ENCODE measurements at places on chromosomes 13 and 19. TPM values are rescaled to one million over a fixed set of nuclear protein-coding genes. Genes with fewer than 3 reads are reported as not detected.

Gene DHX34
- total RNA-seq: 12.3 TPM

Gene GPR18
- not detected for total RNA-seq

DNA sequence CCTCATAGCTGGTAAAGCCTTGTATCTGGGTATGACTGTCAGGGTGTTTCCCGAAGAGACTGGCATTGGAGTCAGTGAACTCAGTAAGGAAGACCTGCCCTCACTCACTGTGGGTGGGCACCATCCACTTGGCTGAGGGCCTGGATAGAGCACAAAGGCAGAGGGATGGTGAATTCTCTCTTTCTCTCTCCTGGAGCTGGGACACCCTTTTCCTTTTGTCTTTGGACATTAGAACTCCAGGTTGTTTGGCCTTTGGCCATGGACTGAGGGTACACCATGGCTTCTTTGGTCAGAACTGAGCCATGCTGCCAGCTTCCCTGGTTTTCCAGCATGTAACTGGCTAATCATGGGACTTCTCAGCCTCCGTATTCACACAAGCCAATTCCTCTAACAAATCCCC lies 4.6 kb upstream of the CEACAM1 start:
- DNase-seq: no peak

DNA sequence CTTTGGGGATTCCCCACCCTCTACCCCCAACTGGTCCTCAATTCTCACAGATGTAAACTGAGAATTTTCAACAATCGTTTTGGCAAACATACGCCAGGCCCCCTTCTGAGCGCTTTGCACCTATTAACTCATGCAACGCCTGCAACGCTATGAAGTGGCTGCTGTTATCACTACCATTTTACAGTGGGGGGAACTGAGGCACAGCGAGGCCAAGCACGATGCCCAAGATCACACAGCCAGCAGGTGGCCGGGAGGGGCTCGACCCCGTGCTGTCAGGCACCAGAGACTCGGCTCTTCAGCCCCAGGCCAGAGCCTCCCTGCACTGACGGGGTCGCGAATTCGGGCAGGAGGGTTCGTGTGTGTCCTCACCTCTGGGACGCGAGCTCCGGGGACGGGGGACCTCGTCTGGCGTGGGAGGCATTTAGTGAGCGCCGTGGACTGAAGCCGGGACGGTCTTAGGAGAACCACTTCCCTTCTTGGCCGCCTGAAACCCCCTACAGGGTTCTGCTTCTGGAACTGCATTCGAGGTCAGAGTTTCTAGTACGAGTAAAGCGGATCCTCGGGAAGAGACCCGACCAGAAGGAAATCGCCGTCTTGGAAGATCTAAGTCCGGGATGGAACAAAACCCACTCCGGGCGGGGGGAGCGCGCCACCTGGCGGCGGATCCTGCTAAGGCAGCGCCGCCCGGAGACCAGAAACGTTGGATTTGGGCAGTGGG lies 21.0 kb downstream of the ZNF114 start:
- DNase-seq: peak; percentile 88

- DNase-seq: no peak
These were observed 308.6 kb downstream of the HS6ST3 start for GRCh38 chr13:96398486-96398885.
